Activated CD4-positive, alpha-beta memory T cell treated with anti-CD3 and anti-CD28 coated beads, Interleukin-2, amount 10 ng/mL, durations not matched to agents 7 days and 5 days (primary cell): ENCODE measurements at places on chromosomes 6 and 20. TPM values are rescaled to one million over a fixed set of nuclear protein-coding genes. Genes with fewer than 3 reads are reported as not detected.
A peak's percentile ranks its signal among the peaks of the same experiment; 100 is the strongest.

LIN28B gene
- total RNA-seq, result not detected

- no peaks in the 10 kb centered on the region for H3K4me1 ChIP-seq
- H3K4me3 ChIP-seq, result no peak overlapping the region
- H3K36me3 ChIP-seq, result no peaks in the 10 kb centered on the region
- DNase-seq, result no peak
These were observed 251.1 kb upstream of the RAB32 start for GRCh38 chr6:146292506-146292905.

DNA sequence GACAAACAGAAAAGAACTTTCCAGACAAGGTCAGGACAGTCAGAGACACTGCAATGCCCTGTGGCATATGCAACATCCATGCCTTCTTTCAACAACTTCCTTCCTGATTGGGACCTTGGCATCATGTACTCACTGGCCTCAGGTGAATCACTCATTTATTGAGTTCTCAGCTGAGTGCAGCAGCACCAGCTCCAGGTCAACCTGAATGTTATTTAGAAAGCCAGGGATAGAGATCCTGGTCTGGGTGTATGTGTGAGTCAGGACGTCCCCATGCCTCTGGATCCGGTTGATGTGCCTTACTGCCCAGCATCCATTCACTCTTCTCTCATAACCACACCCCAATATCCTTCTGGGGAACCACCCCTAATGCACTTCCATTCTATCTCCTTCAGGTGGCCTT is 54.4 kb downstream of the SNRNP48 start:
- peaks cover 11% of the 10 kb centered on the region for H3K4me1 ChIP-seq
- no peaks in the 10 kb centered on the region for H3K36me3 ChIP-seq
- no peak overlapping the region for H3K27ac ChIP-seq
- H3K27me3 ChIP-seq, result peaks cover 2% of the 10 kb centered on the region
- DNase-seq, result no peak
- H3K4me3 ChIP-seq, result no peak overlapping the region

DNA sequence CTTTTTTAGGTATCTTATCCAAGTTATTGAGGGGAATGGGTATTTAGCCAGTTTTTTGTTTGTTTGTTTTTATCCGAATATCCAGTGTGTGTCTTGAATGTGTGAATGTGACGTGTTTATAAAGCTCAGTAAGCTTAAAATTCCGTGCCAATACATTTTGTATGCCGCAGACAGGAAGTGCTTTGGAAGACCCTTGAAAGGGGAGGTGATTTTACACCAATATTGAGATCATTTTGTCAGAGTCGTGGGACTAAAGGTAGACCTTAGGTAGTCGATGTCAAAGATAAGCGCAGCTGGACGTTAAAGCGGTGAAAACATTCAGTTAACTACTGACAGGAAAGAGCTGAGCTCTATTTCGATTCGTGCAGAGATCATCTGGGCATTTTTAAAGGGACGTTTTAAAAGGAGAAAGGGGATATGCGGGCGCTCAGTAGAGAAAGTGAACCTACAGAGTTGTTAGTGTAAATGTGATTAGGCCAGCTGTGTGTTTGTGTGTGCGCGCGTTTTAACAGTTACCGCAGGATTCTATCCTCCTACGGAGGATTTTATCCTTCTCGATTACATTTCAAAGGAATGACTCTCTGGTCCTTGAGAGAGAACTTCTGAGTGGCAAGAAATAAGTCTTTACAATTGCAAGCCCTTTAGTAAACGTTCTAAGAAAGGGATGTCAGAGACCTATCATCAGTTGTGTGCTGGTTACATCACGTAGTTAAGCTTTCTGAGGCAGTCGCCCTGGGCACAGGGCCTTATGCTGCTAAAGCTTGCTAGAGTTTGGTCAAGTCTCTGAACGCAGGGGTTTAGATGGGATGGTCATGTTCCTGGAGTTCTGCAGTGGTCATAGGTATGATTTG is 625 bp upstream of the ECHDC1 start:
- no peak overlapping the region for H3K4me3 ChIP-seq
- no peak overlapping the region for H3K27ac ChIP-seq
- no peaks in the 10 kb centered on the region for H3K36me3 ChIP-seq

DNA sequence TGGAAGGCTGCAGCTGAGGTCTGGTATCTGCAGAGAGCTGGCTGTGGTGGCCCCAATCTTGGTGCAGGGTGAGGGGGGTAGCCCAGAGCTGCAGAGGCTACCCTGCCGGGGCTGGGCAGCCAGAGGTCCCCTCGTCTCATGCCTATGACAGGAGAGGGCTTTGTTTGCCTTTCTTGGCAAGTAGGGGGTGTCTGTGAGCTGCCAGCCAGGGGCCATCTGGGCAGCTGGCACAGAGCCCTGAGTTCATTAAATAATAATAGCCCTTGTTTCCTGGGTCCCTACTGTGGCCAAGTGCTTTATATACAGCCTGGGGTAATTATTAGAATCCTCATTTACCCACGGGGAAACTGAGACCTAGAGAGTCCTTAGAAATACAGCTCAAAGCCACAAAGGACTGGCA is 66.6 kb downstream of the EZR start:
- no peaks in the 10 kb centered on the region for H3K27me3 ChIP-seq
- no peak for DNase-seq
- H3K4me1 ChIP-seq, result no peaks in the 10 kb centered on the region
- no peak overlapping the region for H3K4me3 ChIP-seq
- H3K27ac ChIP-seq, result no peak overlapping the region

DNA sequence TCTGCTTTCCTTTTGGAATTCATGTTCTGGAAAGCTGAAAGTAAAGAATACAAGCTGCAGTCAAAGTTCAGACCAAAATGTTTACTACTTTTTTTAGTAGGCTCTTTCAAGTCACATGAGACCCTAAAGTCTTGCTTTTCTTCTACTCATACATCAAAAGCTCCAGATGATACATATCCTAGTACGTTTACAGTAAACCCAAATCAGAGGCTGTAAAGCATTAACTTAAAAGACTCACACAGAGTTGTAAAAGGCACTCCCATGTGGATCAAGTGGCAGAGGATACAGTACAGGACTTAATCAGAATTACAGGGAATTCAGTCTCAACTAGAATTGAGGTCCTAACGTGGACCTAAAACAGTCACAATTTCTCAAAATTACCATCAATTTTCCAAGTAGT is 40.7 kb downstream of the STK38 start:
- H3K36me3 ChIP-seq, result peaks cover 80% of the 10 kb centered on the region
- peaks cover 18% of the 10 kb centered on the region for H3K4me1 ChIP-seq
- H3K27me3 ChIP-seq, result no peaks in the 10 kb centered on the region
- no peak for DNase-seq
- peak overlapping the region; percentile 28 for H3K27ac ChIP-seq
